Activated CD4-positive, alpha-beta T cell treated with anti-CD3 and anti-CD28 coated beads for 4 hours (primary cell): ENCODE measurements at places on chromosomes 2 and 18.

DNA sequence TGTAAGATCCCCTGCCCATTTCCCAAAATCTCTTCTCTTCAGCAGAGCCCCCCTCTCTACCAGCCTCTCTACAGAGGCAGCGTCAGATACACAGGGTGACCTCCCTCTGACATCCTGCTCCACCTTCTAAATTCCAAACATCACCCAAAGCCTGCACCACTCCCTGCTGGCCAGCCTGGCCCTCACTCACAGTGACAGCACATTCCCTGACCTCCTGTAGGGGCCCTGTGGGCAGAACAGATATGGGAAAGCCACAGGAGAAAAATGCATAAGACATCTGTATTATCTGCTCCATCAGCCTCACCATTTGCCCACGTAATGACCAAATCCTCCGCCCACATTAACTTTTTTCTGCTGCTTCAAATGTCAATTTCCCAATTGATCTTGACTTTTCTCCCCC lies 40.6 kb downstream of the TRABD2A start:
- no peak for DNase-seq

DNA sequence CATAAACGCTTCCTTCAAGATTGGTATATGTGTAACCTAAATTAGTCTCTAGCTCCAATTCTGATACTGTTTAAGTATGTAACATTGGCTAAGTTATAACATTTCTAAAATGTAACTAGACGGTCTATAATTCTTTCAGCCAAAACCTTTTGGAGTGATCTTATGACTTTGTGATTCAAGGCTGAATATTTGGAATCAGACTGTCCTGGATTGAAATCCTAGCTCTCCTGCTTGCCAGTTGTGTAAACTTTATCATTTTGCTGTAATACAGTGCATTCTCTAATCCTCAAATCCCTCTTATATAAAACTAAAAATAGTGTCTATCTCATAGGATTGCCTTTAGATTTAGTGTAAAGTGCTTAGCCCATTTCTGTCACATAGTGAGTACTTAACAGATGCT lies 337.2 kb upstream of the KCNJ3 start:
- no peak for DNase-seq

DNA sequence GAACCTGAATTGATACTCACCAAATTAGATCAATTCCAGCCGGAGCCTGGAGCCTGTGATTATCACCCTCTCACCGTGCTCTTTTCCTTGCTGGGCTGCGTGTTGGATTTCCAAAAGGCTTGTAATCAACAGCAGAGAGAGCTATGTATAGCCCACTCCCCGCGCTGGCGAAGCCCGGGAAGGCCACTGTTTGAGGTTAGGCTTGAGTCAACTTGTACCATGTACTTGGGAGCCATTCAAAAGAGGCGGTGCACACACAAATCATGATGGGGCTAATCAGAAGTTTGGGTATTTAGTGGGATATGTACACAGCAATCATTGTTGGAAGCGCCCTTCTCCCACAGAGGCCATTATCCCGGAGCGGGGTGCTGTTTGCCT lies 151.6 kb downstream of the GLI2 start:
- no peak for DNase-seq

GRCh38 chr2:161388146-161388779 lies 27.8 kb upstream of the TBR1 start:
- no peak for DNase-seq

DNA sequence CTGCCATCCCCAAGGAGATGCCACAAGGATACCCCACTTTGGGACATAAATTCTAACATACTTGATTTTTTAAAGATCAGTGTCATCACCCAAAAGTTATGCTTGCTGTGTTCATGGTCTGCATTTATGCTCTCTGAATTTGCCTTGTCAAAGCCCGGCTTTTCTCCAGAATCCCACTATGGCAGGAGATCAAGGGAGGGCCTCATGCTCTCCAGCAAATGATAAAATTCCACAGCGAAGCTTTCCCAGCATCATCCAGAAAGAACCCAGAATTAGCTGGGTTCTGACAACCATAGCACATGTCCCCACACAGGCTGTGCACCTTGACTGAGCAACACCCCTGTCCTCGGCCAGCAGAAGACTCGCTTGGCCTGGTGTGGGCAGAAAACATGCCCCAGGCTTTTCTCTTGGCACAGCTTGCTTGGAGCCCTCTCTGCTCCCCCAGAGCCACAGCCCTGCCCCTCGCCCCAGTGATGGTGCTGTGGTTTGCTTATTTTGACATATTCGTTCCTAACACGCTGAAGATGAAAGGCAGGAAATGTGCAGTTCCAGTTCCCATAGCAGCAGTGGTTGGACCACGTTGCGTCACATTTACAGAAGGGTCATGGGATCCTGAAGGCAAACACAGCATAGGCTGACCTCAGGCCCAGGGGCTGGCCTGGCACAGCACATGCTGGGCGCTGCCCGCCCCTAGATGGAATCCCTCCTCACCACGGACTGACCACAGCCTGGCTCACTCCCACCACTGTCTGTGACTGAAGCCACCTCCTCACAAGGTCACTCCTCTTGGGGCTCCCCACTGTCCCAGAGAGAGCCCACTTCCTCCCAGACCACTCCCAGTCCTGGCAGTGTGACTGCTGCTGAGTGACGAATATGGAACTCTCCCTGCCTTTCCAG lies 14.1 kb upstream of the CHRNA1 start:
- peak; percentile 54 for DNase-seq

DNA sequence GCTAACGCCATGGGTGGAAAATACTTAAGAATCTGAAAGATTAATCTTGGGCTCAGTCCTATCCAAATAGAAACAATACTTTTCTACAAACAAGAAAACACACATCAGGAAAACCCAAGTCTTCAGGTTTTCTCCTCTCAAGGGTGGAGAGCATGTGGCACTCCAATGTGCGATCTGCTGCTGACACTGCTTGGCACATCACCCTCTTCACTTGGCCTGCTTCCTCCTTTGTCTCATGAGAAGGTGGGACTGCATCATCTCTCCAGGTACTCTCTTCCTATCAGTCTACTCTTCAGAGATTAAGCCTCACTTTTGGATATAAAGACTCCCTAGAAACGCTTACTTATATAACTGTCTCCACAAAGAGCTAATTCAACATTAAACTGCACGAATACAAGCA lies 26.4 kb downstream of the HDLBP start:
- DNase-seq = no peak

- DNase-seq = no peak
Measured at GRCh38 chr2:64359171-64359891, 94.6 kb upstream of the LGALSL start.

GRCh38 chr18:41977233-41977632 lies 22.2 kb downstream of the PIK3C3 start:
- no peak for DNase-seq

- no peak for DNase-seq
Measured at GRCh38 chr2:191777351-191777750, 69.5 kb downstream of the CAVIN2 start.

GRCh38 chr2:145729993-145730770 lies 1210.3 kb upstream of the ZEB2 start:
- no peak for DNase-seq

- DNase-seq = no peak
Measured at GRCh38 chr2:3902131-3902530, 198.8 kb downstream of the DCDC2C start.

GRCh38 chr2:128501006-128501690 lies 182.5 kb upstream of the HS6ST1 start:
- no peak for DNase-seq
